Esophagus squamous epithelium (tissue), 5 donors: ENCODE measurements at places on chromosomes 2 and 18. TPM values are rescaled to one million over a fixed set of nuclear protein-coding genes. Genes with fewer than 3 reads are reported as not detected.

- no peaks in the 10 kb centered on the region for H3K36me3 ChIP-seq
- no peak overlapping the region for H3K4me3 ChIP-seq
- peak overlapping the region; percentile 55 for H3K27ac ChIP-seq
- H3K27me3 ChIP-seq, result peaks cover 15% of the 10 kb centered on the region
Measured at GRCh38 chr2:172464400-172465129, 37.2 kb downstream of the ITGA6 start.

GRCh38 chr2:84674586-84674985 is 158.3 kb downstream of the DNAH6 start:
- H3K27ac ChIP-seq, result no peak overlapping the region
- no peak overlapping the region for H3K4me3 ChIP-seq
- no peak for DNase-seq

The RUFY4 gene
- not detected for total RNA-seq

The AQP4 gene
- not detected for total RNA-seq
